ENCODE measurements at places on chromosomes 2 and 18. TPM values are rescaled to one million over a fixed set of nuclear protein-coding genes. Genes with fewer than 3 reads are reported as not detected.
A peak's percentile ranks its signal among the peaks of the same experiment; 100 is the strongest.

DNA sequence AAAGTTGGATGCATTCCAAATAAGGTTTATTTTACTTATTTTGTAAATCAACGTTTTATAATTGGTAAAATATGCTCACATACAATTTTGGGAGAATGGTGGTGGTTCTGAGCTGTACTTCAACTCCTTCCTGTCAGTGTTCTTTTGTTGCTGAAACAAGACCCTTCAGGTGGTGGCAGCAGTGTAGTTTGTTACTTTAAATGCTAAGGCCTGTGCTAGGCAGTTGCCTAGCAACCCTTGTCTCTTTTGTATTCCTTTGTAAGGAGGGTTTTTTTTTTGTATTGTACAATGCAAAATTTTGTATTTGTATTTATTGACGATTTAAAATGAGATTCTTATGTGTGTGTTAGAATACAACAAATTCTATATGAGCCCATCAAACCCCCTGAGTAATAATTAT is 166.0 kb upstream of the FAM98A start:
- H3K27me3 ChIP-seq: no peaks in the 10 kb centered on the region
- peak; percentile 39 for DNase-seq

- H3K4me1 ChIP-seq: no peaks in the 10 kb centered on the region
- H3K4me3 ChIP-seq: no peak overlapping the region
- no peak overlapping the region for H3K27ac ChIP-seq
- DNase-seq: peak; percentile 18
- H3K36me3 ChIP-seq: no peaks in the 10 kb centered on the region
- no peaks in the 10 kb centered on the region for H3K27me3 ChIP-seq
These were observed 98.2 kb upstream of the HNMT start for GRCh38 chr2:137865954-137866540.

- H3K27me3 ChIP-seq: peaks cover 2% of the 10 kb centered on the region
- no peaks in the 10 kb centered on the region for H3K36me3 ChIP-seq
- H3K4me3 ChIP-seq: no peak overlapping the region
- H3K4me1 ChIP-seq: peaks cover 38% of the 10 kb centered on the region
- peak overlapping the region; percentile 84 for H3K27ac ChIP-seq
These were observed 39.4 kb downstream of the BMP10 start for GRCh38 chr2:68831686-68832232.

DNA sequence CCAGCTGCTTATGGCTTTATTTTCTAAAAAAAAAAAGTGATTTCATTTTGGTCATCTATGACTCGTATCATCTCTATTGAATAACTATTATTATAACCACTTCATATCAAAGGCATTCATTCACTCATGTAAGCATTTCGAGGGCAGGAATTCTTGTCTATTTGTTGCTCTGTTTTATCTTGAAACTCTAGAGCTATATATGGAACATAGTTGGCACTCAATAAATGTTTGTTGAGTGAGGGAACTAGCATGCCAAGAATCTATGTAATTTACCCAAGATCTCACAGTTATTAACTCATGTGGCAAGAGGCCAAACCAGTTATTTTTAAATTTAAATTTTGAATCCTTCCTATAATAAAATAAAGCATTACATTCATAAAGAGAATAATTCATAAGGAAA is 470.1 kb downstream of the TMX3 start:
- no peak overlapping the region for H3K27ac ChIP-seq
- no peaks in the 10 kb centered on the region for H3K36me3 ChIP-seq
- no peak for DNase-seq
- no peaks in the 10 kb centered on the region for H3K27me3 ChIP-seq

SGPP2 gene
- not detected for total RNA-seq

AQP12B gene
- total RNA-seq: not detected

CAD gene
- 16.9 TPM for total RNA-seq

TTR gene
- 0.27 TPM for total RNA-seq
